ENCODE measurements at places on chromosomes 11 and 22. TPM values are rescaled to one million over a fixed set of nuclear protein-coding genes. Genes with fewer than 3 reads are reported as not detected.

- no peak for DNase-seq
Measured at GRCh38 chr22:35319244-35319985, 19.7 kb downstream of the TOM1 start.

DNA sequence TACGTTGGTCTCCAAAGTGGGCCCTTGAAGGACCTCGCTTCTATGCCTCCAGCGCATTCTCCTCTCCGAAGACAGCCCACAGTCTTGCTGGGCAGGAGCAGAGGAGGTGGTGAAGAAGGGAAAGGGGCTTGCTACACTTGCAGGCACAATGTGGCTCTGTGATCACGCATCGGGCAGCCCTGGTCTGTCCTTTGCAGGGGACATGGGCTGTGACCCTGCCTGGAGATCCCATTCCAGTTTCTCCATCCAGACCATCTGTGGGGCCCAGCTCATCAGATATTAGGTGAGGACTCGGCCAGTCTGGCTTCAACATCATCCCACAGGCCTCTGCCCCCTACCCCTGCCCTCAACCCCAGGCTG lies 810 bp downstream of the APOA1 start:
- DNase-seq, result no peak

LRP5 gene
- total RNA-seq, result 82.4 TPM

- no peak for DNase-seq
Measured at GRCh38 chr11:119637481-119637880, 91.5 kb downstream of the NECTIN1 start.

WT1 gene
- 0.49 TPM for total RNA-seq

DNA sequence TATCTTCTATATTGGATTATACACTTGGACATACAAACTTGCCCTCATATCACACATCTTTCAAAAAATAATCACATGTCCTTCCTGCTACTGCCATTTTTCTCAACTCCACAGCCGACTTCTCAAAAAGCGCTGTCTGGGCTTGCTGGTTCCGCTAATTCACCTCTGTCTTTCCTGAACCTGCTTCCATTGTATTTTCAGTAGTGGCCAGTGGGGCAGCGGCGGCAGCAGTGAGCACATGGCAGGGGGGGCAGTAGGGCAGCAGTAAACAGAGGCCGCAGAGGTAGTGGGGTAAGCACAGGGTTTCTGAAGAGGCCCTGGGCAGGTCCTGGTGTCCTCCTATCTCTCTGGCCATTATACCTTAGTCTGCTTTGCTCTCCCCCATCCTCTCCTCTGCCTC lies 126.3 kb downstream of the RRAS2 start:
- no peak for DNase-seq

GRCh38 chr11:116169776-116170175 lies 603.0 kb downstream of the BUD13 start:
- DNase-seq, result no peak

C11orf86 gene
- not detected for total RNA-seq

NAALAD2 gene
- 4.8 TPM for total RNA-seq

- no peak for DNase-seq
Measured at GRCh38 chr11:6258571-6259081, 1.0 kb upstream of the CCKBR start.

- DNase-seq, result no peak
Measured at GRCh38 chr11:131145791-131146190, 224.6 kb upstream of the NTM start.

FLRT1 gene
- 0.13 TPM for total RNA-seq

DNA sequence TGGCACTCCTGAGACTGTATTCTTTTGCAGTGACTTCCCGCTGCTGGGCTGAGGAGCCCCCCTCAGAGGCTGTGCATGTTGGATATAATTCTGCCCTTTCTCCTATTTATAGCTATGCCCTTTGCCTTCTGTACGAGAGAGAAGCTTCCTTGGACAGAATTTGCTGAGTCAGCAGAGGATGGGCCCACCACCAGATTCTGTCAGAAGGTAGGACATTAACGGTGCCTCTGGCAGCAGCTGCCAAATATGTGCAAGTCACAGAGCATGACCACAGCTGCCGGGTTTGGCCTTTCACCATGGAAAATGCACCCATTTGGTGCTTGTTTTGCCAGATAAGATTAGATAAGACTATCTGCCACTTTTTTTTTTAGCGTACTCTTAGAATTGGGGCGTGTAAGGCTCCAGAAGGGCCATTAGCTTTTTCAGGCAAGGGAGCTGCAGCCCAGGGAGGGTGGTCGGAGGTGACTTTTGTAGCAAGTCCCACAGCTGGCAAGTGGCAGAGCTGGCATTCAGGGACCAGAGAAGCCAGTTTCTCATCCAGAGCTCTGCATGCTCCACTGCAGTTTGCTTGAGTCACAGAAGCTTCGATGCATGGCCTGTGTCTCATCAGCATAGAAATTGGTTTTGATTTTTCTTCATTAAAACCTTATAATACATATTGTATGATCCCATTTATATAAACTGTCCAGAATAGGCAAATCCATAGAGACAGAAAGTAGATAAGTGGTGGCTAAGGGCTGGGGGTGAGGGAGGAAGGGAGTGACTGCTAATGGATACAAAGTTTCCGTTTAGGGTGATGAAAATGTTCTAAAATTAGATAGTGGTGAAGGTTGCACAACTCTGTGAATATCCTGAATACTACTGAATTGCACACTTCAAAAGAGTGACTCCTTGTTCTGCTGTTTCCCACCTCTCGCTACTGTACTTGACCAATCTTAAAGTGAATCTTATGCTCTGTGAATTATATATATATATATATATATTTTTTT lies 15.8 kb downstream of the UPB1 start:
- DNase-seq, result no peak

DNA sequence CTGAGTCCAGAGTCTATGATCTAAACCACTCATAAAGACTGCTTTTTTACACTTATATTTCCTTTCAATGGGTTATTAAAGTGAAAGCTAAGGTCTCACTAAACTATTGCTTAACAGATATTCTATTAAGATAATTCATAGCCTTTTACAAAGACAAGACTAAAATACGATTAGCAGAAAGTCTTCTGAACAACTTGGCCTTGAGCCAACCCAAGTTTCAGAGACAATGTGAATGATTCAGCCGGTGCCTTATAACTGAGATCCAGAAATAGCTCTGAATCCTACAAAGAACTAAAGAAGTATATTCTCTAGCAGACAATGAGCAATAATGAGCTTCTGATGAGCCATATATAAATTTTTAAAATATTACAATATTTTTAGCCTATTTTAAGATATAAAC lies 41.5 kb upstream of the CARD18 start:
- DNase-seq, result no peak

GRCh38 chr11:22656130-22656529 lies 10.3 kb upstream of the GAS2 start:
- no peak for DNase-seq
